ENCODE measurements at places on chromosomes 7 and 10. TPM values are rescaled to one million over a fixed set of nuclear protein-coding genes. Genes with fewer than 3 reads are reported as not detected.

SLC13A4 gene
- 0.30 TPM for total RNA-seq

CACNA2D1 gene
- total RNA-seq = 134 TPM

MBL2 gene
- not detected for total RNA-seq

GHITM gene
- total RNA-seq = 172 TPM

SMC3 gene
- total RNA-seq = 21.4 TPM

AGR3 gene
- not detected for total RNA-seq

ERVW-1 gene
- total RNA-seq = not detected

NPY4R gene
- 0.07 TPM for total RNA-seq

FOXI2 gene
- total RNA-seq = not detected

ZNF117 gene
- 6.4 TPM for total RNA-seq

SH2D4B gene
- 0.07 TPM for total RNA-seq

CFAP58 gene
- total RNA-seq = 0.23 TPM

CC2D2B gene
- total RNA-seq = 0.07 TPM

IL6 gene
- total RNA-seq = 62.2 TPM

JCAD gene
- total RNA-seq = 8.0 TPM

OR2A7 gene
- 0.07 TPM for total RNA-seq

C10orf67 gene
- not detected for total RNA-seq

STOX1 gene
- total RNA-seq = 0.13 TPM

MAGI2 gene
- 9.8 TPM for total RNA-seq

KIF11 gene
- total RNA-seq = 8.7 TPM

KCNIP2 gene
- total RNA-seq = 1.5 TPM

NEUROD6 gene
- not detected for total RNA-seq

CEP55 gene
- 5.5 TPM for total RNA-seq

H2AZ2 gene
- 137 TPM for total RNA-seq

OR2F1 gene
- not detected for total RNA-seq

DDC gene
- not detected for total RNA-seq

CTAGE4 gene
- total RNA-seq = 0.36 TPM

PITX3 gene
- 0.13 TPM for total RNA-seq

ZMIZ1 gene
- total RNA-seq = 30.2 TPM

FRA10AC1 gene
- 6.8 TPM for total RNA-seq

CABCOCO1 gene
- total RNA-seq = 0.26 TPM

SPDYE5 gene
- total RNA-seq = not detected

DTX2 gene
- total RNA-seq = 9.8 TPM

CTTNBP2 gene
- total RNA-seq = 1.2 TPM

GDF2 gene
- not detected for total RNA-seq

IGFBP1 gene
- total RNA-seq = 10.2 TPM

TMEM178B gene
- total RNA-seq = 2.3 TPM

PDE6C gene
- total RNA-seq = not detected

ZNF853 gene
- 0.99 TPM for total RNA-seq

PTPN20 gene
- 4.5 TPM for total RNA-seq

PPP1R3C gene
- total RNA-seq = 201 TPM

ADAM12 gene
- total RNA-seq = 120 TPM

AHR gene
- total RNA-seq = 187 TPM

CPN1 gene
- not detected for total RNA-seq

GSTO2 gene
- total RNA-seq = 4.6 TPM

TMEM26 gene
- 0.40 TPM for total RNA-seq

GPR85 gene
- 1.3 TPM for total RNA-seq

CALCR gene
- not detected for total RNA-seq

KIAA1549 gene
- 1.6 TPM for total RNA-seq

ATRNL1 gene
- 2.3 TPM for total RNA-seq

FAM221A gene
- total RNA-seq = 1.5 TPM
